ENCODE measurements at places on chromosomes 3 and 15.

DNA sequence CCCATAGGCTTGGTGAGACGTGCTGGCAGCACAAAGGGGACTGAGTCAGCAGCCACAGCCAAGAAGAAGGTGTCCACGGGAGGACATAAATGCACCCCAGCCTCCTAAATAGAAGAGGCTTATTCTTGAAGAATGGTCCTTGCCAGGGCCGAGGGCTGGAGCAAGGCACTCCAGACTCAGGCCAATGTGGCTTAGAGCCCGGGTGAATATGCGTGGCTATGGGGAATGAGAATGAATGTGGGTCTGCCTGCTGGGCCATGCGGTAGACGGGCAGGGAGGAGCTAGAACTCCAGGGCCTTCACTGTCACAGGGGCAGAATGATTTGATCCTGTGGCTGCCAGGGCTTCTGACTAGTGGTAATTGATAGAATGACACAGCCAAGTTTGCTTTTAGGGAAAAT is 34.0 kb downstream of the DHX30 start:
- no peak for DNase-seq

DNA sequence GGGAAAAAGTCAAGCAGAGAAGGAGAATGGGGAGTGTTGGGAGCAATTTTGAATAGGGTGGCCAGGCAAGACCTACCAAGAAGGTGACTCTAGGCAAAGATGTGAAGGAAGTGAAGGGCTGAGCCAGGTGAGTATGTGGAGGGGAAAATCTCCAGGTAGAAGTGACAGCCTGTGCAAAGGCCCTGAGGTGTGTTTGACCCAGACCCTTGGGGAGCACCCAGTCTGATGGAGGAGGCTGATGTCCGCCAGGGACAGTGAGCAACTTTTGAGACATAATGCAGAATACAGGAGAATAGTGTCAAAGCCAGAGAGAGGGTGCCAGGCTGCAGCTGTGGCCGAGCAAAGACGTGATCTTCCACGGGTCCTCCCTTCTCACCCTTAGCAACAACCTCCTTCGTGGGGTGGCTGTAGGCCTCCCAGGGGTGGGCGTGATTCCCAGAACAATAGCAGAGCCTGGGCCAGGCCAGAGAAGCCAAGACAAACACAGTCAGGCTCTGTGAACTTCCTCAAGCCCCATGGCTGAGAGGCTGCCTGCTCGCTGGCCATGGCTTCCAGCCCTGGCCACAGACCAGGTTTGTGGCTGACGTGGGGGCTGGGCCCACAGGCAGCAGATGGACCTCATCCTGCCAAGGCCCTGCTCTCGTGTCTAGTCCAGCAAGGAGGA is 58.1 kb downstream of the SLC6A6 start:
- no peak for DNase-seq

- no peak for DNase-seq
Measured at GRCh38 chr3:64016941-64017620, 6.2 kb downstream of the PSMD6 start.

- DNase-seq: no peak
Measured at GRCh38 chr15:28904541-28905315, 19.0 kb downstream of the APBA2 start.

- DNase-seq: no peak
Measured at GRCh38 chr3:3447641-3448040, 268.1 kb upstream of the CRBN start.

- DNase-seq: no peak
Measured at GRCh38 chr3:192957441-192958021, 39.9 kb upstream of the MB21D2 start.

DNA sequence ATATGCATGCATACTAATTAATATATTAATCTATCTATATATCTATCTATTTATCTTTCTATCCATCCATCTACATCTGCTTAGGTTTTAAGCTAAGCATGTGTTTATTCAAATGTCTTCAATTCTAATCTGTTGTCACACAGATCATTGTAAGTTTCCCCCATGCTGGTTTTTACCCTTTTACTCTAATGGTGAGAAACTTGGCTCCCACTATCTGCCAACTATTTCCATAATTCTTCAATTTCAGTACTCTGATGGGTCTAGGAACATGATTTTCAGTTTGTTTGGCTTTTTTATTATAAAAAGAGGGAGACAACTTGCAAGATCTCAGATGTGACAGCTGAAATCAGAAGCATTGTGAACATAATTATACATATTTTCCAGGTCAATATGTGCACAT is 773.8 kb downstream of the PLOD2 start:
- no peak for DNase-seq

GRCh38 chr3:138549179-138549977 is 44.7 kb downstream of the CEP70 start:
- no peak for DNase-seq

GRCh38 chr15:92877000-92877399 is 23.1 kb upstream of the CHD2 start:
- no peak for DNase-seq

DNA sequence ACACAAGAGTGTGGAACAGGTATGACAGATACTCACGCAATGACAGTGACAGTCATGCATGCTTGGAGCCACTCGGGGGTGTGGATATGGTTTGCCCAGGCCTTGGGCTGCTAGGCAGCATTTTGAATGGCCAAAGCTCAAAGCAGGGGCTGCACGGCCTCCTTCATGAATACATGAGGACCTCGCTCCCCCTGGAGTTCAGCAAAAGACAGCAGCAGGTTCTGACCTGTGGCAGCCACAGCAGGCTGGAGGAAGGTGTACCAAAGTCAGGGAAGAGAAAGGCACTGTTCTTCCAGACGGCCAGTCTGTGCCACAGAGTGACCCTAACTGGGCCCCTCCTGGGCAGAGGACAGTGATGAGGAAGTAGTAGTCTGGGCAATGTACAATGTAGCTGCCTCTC is 88.2 kb upstream of the C2CD4B start:
- no peak for DNase-seq

DNA sequence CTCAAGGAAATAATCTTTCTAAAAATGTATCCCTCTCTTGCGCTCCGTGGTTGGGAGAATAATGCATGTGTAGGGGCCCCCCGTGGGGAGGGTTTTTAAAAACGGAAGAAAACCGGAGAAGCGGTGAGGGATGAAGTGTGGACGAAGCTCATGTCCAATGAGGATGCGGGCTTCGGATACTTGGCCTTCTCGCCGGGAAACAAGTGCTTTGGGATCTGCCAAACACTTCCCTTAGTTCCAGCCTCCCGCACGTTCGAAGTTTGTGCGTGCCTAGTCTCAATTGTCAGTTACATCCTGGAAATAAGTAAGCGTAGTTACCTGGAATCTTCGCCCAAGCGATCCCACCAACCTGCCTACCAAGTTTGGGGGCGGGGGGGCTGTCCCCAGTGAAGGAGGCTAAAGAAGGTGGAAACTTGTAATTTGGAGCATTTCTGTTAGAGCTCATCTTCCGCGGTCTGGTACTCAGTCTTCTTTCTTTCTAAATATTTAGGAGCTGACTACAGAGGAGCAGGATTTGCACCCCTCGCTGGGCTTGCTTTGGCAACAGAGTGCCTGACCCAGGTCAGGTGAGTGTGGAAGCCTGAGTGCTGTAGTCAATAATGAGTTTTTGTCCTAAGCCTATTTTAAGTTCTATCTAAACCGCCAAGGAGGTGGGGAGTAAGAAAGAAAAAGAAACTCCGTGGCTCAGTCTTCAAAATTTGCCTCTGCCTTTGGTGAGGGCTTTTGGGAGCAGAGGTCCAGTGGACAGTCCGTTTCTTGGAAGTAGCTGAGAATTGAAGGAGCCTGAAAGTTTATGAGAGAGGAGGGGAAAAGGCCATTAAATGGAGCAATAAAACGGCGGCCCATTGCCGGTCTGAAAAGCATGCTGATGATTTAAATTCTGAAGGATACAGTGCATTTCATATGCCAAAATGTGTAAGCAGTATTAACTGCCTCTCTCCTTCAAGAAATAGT is 1.1 kb downstream of the ITPR1 start:
- DNase-seq: no peak

GRCh38 chr15:59438625-59439290 is 772 bp downstream of the FAM81A start:
- DNase-seq: peak; percentile 25

DNA sequence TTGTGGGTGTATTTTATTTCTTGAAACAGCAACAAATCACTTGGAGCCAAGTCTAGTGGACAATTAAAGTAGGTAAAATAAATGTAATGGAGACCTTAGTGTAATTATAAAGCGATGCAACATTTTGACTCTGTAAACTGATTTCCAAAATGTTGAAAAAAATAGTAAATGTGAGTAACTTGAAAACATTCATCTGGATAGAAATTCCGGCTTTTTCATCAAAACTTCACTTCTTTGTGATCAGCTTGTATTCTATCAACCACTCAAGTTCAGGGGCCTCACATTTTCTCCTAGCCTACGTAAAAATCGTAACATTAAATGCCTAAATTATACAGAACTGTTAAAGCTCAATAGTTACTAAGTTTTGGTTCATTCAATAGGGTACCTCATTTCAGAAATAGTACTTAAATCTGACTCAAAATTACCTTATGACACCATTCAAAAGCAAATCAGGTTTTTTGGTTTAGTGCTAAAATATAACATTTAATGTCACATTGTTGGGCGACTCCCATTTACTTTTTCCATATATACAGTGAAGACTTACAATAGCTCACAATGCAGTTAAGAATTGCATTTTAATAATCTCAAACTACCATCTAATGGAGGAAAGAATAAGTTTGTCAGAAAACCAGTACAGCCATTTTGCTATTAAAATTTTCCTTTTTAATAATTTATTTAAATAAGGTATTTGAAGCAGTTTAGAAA is 12.7 kb downstream of the CCNL1 start:
- no peak for DNase-seq

DNA sequence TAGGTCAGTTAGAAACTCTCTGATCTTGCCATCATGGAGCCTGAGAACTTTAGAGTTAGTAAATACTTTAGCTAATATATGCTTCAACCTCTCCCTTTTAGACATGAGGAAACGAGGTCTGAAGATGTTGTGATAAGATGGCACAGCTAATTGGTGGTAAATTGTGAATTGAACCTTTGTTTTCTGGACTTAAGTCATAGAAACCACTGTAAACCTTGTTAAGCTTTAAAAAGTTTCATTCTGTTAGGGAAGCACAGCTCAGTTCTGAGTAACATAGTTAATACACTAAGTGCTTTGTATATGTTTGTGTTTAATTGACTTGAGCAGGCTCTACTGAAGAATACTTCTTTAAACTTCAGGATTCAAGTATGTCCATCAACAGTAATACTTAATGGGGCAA is 108.6 kb downstream of the AKAP13 start:
- DNase-seq: no peak

- DNase-seq: no peak
Measured at GRCh38 chr3:51977446-51978142, 2.7 kb downstream of the ABHD14A start.

GRCh38 chr3:9260305-9260704 is 10.9 kb upstream of the SRGAP3 start:
- no peak for DNase-seq

DNA sequence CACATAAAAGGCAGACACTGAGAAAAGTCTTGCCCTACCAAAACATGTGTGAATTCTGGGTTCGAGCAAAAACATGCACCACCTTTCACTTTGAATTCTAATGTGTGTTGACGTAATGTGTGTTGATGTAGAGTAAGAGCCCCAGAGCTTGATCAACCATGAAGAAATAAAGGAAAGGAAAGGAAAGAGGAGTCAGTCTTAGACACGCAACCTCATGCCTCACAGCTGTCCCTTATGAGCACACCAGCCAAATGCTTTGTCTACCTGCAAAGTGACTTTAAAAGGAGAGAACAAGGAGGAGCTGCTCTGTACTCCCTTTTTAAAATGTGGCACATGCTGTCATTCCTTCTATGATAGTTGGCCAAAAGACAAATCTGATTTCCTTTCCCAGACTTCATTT is 80.8 kb downstream of the RFTN1 start:
- DNase-seq: no peak

GRCh38 chr3:39809181-39809994 is at the start of gene MYRIP:
Gene MYRIP, plus strand, starts transcription at chr3:39809609. Its CDS starts 91,208 bp downstream, at chr3:39900817.
- DNase-seq: peak; percentile 77

DNA sequence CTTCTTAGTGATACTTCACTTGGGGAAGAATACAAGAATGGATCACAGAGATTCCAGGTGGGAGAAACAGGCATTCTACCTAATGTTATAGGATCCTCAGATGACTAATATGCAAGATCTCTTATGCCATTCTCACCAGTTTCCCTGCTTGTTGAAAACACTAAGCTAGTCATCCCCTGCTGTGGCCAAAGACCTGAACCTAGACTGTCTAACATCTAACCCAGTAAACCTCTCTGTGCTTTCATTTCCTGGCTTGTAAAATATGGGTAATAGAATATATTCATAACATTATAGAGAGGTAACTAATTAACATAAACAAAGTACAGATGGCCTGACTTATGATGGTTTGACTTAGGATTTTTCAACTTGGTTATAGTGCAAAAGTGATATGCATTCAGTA is 776.3 kb downstream of the TUSC7 start:
- DNase-seq: no peak

- DNase-seq: no peak
Measured at GRCh38 chr3:71589132-71589531, 5.6 kb upstream of the FOXP1 start.

- DNase-seq: no peak
Measured at GRCh38 chr15:74422265-74422651, 11.5 kb downstream of the SEMA7A start.

GRCh38 chr3:174955513-174956016 is 96.4 kb downstream of the NAALADL2 start:
- DNase-seq: no peak

DNA sequence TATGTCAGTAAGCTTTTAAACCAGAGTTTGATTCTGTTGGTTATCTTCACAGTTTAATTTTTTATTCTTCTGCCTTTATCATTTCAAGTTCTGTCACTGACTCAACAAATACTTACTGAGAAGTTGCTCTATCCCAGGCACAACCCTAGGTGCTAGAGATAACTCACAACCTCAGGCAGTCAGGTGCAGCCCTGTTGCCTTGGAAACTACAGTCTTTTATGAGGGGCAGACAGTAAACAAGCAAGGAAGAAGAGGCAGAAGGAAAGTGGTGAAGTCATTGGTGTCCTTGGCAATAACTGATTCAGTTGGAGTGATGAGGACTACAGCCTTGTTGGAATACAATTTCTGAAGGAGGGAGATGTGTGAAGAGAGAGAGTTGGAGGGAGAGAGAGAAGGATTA is 142.1 kb upstream of the LRTM1 start:
- DNase-seq: no peak

DNA sequence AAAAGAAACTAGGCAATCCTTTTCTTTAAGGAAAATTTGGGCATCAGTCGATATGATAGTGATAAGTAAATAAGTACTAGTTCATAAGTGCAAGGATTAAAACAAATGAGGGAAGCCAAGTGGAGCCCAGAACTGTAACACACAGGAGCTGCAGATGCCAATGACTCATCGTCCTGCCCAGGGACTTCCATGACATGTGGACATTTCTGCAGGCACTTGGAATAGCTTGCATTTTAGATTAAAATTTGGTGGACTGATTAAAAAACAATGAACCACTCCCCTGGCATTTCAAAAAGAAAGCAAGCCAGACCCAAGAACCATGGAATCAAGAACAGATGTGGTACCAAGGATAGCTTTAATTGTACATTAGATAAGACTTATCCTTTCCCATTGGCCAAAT is 2.9 kb downstream of the SAMD7 start:
- DNase-seq: no peak

- no peak for DNase-seq
Measured at GRCh38 chr3:138046955-138047354, 37.0 kb downstream of the CLDN18 start.

GRCh38 chr3:177561365-177561764 is 364.1 kb upstream of the TBL1XR1 start:
- DNase-seq: no peak

- no peak for DNase-seq
Measured at GRCh38 chr3:172142864-172143451, 103.6 kb downstream of the FNDC3B start.

- no peak for DNase-seq
Measured at GRCh38 chr15:35330916-35331315, 215.0 kb downstream of the DPH6 start.

- DNase-seq: no peak
Measured at GRCh38 chr3:188792793-188793192, 379.0 kb upstream of the TPRG1 start.
